ENCODE measurements at places on chromosomes 6 and 20. TPM values are rescaled to one million over a fixed set of nuclear protein-coding genes. Genes with fewer than 3 reads are reported as not detected.

RAET1L gene
- total RNA-seq, result not detected

DNA sequence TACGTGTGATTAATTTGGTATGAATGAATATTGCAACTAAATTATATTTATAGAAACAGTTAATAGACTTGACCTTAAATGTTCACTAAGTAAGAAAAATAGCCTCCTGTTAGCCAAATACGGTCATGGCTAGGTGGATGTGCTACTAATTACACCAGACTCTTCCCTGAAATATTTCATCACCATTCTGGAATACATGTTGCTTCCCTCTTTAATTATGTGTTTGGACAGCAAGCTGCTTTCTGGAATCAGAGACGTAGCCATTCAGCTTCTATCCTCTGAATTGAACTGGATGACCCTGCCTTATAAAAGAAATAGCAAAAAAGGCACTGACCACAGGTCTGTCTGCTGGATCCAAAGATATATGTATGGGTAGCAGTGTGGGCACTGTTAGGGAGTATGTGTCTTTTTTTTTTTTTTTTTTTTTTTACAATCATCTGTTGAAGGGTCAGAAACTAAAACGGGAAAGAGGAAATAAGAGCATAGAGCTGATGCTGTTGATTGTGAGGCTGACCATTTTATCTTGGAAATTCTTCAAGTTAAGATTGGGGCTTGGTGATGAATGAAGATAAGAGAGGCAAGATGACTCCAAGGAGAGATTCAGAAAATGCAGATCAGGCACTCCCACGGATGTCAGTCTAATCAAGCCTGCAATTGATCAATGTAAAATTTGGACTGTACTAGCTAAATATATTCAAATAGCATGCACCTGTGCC lies 283.2 kb upstream of the HSF2 start:
- peak; percentile 3 for DNase-seq

DNA sequence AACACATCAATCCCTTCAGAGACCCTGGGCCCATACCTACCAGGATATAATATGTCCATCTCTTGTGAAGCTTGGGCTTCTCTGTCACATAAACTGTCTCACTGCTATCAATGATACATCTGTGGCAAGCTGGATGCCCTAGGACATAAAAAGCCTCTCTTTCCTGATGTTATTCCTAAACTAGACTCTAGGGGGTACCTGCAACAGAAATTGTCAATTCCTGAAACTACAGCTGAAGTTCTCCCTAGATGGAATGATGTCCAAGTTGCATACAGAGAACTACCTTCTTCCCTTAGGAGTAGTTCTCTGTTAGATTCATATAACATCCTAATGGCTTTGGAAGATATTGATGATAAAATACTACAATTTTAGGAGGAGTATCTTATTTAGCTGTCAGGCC lies 35.8 kb downstream of the TBX18 start:
- DNase-seq, result peak; percentile 18

ARFGAP1 gene
- total RNA-seq, result 109 TPM

DNA sequence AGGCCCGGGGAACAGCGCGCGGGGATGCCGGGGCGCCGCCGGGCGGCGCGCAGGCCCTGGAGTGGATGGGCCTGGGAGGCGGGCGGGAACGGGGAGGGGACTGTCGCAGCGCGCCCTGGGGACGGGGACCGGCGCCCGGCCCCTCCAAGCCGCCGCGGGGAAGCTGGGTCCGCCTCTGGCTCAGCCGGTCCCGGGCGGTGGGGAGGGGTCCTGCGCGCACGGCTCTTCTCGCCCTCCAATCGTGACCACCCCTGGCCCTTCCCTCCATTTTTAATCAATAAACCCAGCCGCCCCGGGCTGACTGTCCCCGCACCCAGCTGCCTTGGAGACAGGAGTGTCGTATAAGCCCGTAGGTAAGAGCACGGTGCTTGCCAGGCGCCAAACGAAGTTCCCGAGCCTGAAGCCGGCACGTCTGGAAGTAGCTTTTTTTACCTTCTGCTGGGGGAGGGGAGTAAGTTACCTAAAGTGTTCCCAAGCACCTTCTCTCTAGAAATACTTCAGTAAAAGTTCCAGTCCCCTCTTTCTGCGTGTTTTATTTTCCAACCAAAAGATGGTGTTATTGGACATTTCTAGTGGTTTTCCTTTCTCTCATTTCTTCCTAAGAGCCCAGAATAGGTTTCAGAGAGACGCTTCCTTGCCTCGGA lies 780 bp upstream of the TAF4 start:
- DNase-seq, result peak; percentile 36

GRCh38 chr20:61499859-61500554 lies 247.9 kb downstream of the CDH4 start:
- peak; percentile 12 for DNase-seq

DNA sequence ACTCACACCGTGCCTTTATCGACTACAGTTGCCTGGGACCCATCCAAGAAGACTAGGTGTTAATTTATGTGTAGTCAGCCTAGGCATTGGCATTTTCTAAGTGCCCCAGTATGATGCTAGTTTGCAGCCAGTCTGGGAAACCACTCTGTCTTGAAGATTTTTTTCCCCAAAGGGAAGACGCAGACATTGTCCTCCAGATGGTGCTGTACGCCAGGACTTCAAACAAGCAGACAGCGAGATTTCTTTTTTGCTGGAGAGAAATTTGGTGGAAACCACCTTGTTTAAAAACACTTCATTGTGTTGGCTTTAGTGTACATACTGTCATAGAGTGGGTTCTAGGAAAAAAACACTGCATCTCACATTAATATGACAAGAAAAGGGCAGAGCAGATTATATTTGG lies 30.0 kb downstream of the ALDH5A1 start:
- peak; percentile 53 for DNase-seq

GRCh38 chr20:45037050-45037449 lies 63.9 kb downstream of the KCNS1 start:
- peak; percentile 41 for DNase-seq

DNA sequence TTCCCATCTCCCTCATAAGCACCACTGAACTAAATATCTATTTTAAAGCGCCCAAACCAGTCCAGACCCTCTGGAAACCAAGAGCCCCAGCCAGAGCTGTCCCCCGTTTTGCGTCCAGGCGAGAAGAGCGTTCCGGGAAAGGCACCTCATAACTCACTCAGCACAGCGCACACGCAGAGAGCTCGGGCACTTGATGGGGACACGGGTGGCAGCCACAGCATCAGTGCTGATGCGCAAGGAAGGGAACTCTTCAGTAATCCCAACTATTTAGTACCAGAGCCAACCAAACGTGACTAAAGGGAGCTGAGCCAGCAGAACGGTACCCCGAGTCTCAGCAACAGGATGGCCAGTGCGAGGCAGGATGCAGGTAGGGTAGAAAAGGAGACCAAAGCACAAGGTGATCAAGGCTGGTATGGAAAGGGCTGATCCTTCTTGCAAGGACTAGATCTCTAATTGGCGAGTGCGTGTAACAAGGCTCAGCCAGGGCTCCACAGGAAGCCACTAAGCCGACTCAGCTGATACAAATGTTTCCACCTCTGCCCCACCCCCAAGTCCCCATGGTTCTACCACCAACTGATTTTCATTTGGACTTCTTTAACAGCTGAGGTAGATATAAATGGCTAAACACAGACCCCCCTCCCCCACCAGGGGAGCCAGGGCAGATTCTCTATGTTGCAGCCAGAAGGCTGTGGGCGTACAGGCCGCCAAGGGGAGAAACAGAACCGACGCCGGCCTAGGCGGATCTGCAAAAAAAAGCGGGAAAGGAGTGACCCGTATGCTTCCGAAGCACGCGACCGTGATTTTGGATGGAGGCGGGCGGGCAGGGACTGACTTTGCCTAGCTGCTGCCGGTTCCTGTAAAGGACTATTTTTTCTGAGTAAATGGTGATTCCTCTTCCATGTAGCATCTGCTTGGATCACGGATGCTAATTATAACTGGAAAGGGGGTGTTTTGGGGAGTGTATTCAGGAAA lies 183.5 kb upstream of the COL21A1 start:
- DNase-seq, result no peak

Measured in fibroblast of villous mesenchyme (primary cell).